ENCODE measurements at places on chromosomes 7 and 10.

- no peak for DNase-seq
Observed at GRCh38 chr7:109734601-109735000, 1164.9 kb downstream of the DNAJB9 start.

GRCh38 chr10:94673614-94674321, 9.8 kb upstream of the CYP2C18 start:
- DNase-seq, result peak; percentile 5

DNA sequence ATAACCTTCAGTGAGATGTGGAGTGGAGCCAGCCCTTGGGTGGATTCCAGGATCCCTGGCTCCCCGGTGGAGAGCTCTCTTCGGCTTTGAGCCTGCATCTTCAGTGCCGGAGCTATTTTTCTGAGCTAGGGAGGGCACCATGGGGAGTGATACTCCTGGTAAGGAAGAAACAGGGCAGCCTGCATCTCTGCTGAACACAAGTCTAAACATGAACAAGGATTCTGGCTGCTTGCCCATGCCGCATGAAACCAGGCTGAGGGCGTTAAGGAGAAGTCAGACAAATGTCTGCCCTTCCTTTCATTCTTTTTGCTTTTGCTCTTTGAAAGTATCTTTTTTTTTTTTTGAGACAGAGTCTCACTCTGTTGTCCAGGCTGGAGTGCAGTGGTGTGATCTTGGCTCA, 60.4 kb downstream of the EVX1 start:
- no peak for DNase-seq

- no peak for DNase-seq
Observed at GRCh38 chr10:88062385-88062784, 199.0 kb downstream of the PTEN start.

GRCh38 chr10:131168238-131168875, 143.2 kb downstream of the TCERG1L start:
- no peak for DNase-seq

Measured in HT1080 (cell line).